Activated T-cell treated with anti-CD3 and anti-CD28 coated beads for 24 hours (primary cell): ENCODE measurements at places on chromosomes 6 and 20.

DNA sequence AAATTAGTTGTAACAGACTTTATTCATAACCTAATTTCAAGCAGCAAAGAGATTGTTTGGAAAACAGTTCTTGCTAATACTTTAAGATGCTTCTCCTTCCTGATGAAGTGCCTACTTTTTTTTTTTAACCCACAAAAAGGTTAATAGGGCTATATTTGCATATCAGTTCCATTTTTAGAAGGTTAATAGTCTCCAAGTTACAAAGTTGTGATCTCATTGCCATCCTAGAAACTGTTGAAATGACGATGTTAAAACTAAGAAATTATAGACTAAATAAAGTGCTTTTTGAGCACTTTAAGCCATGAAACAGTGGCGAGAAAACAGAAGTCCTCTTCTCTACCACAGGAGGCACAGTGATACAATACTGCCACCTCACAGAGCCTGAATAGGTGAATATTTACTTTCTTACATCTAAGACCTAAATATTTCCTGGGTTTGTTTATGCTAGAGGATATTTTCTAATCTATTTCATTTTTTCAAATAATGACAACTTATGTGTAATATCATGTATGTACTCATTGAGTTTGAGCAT lies 5.3 kb downstream of the RNF144B start:
- DNase-seq: no peak

GRCh38 chr20:35395728-35396127 lies 16.0 kb downstream of the UQCC1 start:
- no peak for DNase-seq

DNA sequence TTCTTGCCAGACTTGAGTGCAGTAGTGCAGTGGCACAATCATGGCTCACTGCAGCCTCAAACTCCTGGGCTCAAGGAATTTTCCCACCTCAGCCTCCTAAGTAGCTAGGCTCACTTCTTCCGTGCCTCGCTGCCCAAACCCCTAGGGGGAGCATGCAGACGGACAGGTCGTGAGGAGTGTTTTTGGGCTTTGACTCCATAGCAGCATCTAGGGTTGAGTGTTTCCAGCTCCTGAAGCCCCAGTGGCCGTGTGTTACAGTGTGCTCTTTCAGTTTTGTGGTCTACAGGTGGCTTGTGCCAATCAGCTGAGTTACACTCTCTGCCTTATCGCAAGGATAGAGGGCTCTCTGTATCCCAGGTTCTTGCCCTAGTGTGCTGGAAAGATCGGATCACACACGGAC lies 33.4 kb downstream of the NCOA3 start:
- DNase-seq: no peak

GRCh38 chr6:42419490-42420280 lies 32.0 kb downstream of the TRERF1 start:
- DNase-seq: no peak
